ENCODE measurements at places on chromosomes 13 and 19.

GRCh38 chr19:33271246-33272021 lies 30.9 kb downstream of the CEBPA start:
- no peak for DNase-seq

GRCh38 chr13:50697746-50698539 lies 145.5 kb downstream of the DLEU7 start:
- DNase-seq = no peak

- DNase-seq = no peak
Measured at GRCh38 chr19:47499863-47500830, 14.7 kb downstream of the NAPA start.

GRCh38 chr19:19587771-19588170 lies 30.7 kb downstream of the PBX4 start:
- DNase-seq = no peak

DNA sequence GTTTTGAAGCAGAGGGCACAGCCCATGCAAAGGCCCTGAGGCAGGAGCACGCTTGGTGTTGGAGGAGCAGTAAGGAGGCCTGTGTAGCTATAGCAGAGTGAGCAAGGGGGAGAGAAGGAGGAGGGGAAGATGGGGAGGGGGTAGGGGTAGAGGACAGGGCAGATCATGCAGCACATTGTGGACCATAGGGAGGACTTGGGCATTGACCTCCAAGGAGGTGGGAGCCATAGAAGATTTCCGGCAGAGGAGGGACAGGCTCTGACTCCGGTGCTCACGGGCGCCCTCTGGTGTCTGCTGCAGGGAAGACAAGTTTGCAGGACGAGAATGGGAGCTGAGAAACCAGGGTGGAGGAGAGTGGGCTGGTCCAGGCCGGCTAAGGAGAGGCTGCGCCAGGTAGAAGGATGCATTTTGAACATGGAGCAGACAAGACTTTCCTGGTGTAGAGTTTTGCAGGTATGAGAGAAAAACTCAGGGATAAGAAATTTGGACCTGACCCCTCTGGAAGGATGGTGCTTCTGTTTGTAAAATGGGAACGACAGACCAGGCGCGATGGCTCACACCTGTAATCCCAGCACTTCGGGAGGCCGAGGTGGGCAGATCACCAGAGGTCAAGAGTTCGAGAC lies 13.7 kb upstream of the CREB3L3 start:
- DNase-seq = peak; percentile 44

DNA sequence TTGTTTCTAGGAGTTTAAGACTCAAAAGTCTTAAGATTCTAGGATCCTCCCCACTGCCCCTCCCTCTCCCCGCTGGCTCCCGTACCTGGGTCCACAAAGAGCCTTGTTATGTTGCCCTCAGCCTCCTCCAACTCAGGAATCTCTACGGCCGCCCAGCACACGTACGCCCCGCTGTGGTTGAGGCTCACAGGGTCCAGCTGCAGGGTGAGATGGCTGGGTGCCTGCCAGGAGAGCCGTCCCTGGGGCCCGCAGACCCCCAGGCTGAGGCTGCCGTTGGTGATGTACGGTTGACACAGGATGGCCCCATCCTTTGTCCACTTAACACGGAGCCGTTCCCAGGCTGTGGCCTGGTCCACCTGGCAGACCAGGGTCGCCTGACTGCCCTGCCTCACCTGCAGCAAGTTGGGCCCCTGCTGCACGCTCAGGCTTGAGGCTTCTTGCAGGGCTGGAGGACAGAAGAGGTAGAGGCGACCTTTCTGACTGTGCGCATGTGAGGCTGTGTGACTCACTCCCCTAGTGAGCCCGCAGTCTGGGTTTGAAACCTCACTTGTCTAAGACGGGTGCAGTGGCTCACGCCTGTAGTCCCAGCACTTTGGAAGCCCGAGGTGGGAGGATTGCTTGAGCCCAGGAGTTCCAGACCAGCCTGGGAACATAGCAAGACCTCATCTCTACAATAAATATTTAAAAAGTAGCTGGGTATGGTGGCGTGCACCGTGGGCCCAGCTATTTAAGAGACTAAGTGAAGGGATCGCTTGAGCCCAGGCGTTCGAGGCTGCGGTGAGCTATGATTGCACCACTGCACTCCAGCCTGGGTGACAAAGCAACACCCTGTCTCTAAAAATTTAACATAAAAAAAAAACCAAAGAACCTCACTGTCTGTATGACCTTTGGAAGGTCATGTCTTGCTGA lies 4.0 kb downstream of the TMIGD2 start:
- no peak for DNase-seq

DNA sequence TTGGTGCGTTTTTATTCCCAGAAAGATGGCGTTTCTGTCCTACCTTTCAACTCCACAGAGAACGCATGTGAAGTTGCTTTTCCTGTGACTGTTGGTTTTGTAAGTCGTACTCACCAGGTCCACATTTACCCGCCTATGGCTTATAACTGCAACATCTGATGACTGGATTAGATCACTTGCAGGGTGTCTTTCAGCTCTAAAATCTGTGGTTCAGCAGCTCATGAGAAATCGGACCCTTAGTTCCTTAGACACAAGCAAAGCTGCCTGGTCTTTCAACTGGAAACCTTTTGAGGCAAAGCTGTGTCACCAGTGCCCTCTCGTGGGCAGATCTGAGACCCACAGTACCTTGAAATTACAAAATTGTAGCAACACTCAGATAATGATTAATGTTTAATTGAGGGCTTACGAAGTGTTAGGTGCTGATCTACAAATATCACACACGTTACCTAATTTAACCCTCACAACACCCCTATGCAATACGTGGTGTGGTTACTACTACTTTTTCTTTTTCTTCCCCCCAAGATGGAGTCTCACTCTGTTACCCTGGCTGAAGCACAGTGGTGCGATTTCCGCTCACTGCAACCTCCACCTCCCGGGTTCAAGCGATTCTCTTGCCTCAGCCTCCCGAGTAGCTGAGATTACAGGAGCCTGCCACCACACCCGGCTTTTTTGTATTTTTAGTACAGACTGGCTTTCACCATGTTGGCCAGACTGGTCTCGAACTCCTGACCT lies 65.4 kb downstream of the RUBCNL start:
- DNase-seq = peak; percentile 74

GRCh38 chr13:26228096-26228495 lies 6.0 kb upstream of the RNF6 start:
- DNase-seq = no peak

DNA sequence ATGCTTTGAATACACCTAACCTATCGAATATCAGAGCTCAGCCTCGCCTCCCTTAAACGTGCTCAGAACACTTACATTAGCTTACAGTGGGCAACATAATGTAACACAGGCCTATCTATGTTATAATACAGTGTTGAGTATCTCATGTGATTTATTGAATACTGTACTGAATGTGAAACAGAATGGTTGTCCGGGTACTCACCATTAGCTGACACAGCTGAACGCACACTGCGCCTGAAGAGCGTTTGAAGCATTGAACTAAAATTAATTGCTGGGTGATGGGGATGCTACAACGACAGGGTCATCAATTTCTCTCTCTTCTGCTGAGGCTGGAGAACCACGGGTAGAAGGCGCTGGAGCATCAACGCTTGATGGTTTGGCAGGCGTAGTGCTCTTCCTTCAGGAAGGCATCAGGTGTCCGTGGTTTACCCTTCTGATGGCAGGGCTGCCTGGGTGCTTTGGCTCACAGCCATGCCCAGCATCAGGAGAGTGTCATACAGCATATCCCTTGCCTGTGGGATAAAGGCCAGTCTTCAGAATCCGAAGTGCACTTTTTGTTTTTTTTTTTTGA lies 46.9 kb upstream of the UBE2L5 start:
- no peak for DNase-seq

DNA sequence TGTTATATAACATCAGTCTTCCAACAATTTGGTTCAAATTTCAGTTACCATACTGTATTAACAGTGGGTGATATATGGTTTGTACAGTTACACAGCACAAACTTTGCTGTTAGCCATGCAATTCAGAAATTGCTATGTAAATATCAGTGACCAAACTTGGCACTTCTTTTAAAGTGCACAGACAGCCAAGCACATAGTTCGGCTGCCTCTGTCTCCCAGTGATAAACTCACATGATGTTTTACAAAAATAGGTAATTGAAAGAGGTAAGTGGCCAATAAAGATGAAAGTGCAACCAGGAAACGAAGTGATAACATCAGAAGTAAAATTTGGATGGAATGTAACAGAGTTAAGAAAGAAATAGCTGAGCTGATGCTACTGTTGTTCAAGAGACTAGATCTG lies 143.9 kb downstream of the PCDH9 start:
- DNase-seq = no peak

DNA sequence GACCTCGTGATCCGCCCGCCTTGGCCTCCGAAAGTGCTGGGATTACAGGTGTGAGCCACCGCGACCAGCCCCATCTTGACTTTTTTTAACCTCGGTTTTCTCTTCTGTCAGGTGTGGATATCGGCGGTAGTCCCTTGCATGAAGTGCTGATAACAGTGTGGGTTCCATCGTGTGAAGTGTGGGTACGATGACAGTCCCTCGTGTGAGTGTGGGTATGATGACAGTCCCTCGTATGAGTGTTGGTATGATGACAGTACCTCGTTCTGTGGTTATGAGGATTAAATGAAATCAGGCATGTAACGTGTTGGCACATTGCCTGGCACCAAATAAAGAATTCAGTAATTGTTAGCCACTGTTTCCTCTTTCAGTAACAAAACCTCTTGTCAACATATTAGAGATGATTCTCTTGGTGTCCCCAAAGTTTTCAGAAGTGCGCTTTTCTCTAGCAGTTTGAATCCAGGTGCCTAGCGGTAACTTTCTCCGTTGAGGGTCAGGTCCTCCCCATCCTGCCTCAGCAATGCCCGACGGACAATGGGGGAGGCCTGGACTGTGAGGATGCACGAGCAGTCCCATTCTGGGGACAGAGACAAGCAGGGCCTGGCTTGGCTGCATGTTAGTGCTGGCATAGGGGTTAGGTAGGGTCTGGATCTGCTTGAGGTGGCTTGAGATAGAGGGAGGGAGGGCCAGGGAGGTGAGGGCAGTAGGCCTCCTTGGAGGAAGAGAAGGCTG lies 15.3 kb downstream of the GATAD2A start:
- DNase-seq = no peak

- DNase-seq = no peak
Measured at GRCh38 chr19:2375353-2376121, 15.5 kb downstream of the TMPRSS9 start.

GRCh38 chr13:113643593-113643992 lies 14.4 kb downstream of the ATP4B start:
- no peak for DNase-seq

- no peak for DNase-seq
Measured at GRCh38 chr19:41449865-41450178, 6.9 kb downstream of the ERICH4 start.

DNA sequence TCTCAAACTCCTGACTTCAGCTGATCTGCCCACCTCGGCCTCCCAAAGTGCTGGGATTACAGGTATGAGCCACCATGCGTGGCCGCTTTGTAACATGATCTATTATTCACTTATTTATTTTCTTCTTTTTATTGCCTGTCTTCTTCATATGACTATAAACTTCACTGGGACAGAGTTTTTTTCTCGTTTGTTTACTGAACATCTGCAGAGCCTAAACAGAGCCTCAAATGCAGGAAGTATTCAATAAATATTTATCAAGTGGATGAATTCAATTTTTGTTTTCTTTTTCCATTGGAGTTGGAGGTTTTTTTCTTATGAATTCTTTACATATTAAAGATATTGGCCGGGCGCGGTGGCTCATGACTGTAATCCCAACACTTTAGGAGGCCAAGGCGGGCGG lies 54.7 kb downstream of the SKA3 start:
- DNase-seq = no peak

DNA sequence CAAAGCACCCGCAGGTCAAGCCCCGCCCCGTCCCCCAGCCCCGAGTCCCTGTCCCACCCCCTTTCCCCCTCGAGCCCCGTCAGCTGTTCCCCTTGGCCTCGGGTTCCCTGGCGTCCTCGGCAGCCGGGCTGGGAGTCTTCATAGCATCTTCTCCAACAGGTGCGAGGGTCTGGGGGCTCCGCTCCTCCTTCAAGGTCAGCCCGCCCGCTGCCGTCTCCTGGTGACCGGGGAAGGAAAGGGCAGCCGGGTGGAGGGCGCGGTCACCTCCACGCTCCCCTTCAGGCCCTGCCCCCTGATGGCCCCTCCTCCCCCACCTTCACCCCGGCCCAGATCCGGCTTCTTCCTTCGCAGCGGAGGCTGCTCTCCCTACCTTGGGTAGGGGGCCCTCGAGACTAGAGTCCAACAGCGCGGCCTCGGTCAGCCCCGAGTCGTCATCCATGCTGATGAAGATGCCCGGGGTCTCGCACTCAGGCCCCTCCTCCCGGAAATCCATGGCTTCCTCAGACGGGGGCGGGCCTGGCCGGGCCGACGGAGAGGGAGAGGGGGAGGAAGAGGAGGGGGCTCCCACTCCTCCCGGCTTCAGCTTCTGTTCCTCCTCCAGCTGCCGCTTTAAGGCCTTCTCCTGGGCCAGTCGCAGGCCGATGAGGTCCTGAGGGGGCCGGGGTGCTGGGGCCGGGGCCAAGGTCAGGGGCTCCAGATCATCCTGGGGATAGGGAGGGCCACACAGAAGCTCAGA lies 541 bp upstream of the RSPH6A start:
- no peak for DNase-seq

DNA sequence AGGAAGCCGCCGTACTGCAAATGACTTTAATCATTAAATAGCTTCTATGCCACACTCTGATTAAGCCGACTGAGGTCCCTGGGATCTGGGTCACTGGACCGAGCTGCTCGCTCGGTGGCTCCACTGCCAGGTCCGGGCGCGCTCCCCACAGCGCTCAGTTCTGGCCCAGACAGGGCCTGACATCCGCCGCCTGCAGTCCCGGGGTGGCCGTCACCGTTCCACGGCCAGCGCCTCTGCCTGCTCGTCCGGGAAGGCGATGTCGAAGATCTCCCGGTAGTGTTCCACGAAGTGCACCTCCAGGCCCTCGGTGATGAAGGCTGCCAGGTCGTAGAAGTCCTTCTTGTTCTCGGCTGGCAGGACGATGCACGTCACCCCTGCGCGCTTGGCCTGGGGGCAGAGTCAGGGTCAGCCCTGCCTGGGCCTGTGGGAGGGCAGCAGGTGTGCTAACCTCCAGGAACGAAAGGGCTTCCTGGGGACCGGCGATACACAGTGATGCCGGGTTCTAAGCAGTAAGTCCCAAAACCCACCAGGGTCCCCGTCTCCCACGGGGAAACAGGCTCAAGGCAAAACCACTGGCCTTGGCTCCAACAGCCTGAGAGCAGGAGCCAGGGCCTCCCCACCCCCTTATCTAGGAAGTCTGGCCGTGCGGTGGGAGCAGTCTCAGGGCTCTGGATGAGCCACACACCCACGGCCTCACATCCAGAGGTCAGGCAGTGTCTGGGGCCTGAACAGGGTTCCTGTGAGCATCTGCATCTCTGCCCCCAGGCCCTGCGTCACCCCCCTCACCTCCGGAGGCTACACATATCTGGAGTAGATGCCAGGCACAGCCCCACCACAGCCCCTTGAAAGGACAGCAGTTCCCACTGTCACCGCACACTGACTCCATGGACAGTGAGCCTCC lies 2.0 kb downstream of the RPL36 start:
- DNase-seq = no peak

GRCh38 chr19:52094526-52095130 lies 937 bp downstream of the ZNF841 start:
- DNase-seq = no peak

DNA sequence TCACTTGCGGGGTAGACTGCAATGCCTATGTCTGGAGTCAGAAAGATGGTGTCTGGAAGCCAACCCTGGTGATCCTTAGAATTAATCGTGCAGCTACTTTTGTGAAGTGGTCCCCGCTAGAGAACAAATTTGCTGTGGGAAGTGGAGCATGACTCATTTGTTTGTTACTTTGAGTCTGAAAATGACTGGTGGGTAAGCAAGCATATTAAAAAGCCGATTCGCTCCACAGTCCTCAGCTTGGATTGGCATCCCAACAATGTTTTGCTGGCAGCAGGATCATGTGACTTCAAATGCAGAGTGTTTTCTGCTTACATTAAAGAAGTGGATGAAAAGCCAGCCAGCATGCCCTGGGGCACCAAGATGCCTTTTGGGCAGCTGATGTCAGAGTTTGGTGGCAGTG lies 9.5 kb upstream of the ERVV-1 start:
- DNase-seq = no peak

Data from fibroblast of upper back skin (primary cell).